ENCODE measurements at places on chromosomes 3 and 15.

- DNase-seq, result no peak
Measured at GRCh38 chr3:37945807-37946530, 44.6 kb upstream of the VILL start.

GRCh38 chr3:125185805-125186204 is 26.7 kb downstream of the SLC12A8 start:
- DNase-seq, result no peak

- no peak for DNase-seq
Measured at GRCh38 chr15:99435113-99435695, 130.6 kb upstream of the MEF2A start.

DNA sequence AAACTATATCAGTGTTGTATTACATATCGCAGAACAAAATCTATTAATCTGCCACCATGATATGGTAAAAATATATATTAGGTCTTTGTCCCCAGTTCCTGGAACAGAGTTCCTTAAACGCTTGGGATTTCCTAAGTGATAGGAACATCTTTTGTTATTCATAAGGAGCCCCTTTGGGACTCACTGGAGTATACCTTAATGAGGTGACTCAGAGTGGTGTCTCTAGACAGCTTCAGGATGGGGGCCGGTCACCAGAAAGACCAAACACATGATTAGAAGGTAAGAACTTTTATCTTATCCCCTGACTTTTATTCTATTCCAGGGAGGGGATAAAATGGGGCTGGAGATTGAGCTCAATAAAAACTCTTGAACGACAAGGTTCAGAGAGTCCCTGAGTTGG is 12.3 kb upstream of the CHCHD6 start:
- DNase-seq, result no peak

DNA sequence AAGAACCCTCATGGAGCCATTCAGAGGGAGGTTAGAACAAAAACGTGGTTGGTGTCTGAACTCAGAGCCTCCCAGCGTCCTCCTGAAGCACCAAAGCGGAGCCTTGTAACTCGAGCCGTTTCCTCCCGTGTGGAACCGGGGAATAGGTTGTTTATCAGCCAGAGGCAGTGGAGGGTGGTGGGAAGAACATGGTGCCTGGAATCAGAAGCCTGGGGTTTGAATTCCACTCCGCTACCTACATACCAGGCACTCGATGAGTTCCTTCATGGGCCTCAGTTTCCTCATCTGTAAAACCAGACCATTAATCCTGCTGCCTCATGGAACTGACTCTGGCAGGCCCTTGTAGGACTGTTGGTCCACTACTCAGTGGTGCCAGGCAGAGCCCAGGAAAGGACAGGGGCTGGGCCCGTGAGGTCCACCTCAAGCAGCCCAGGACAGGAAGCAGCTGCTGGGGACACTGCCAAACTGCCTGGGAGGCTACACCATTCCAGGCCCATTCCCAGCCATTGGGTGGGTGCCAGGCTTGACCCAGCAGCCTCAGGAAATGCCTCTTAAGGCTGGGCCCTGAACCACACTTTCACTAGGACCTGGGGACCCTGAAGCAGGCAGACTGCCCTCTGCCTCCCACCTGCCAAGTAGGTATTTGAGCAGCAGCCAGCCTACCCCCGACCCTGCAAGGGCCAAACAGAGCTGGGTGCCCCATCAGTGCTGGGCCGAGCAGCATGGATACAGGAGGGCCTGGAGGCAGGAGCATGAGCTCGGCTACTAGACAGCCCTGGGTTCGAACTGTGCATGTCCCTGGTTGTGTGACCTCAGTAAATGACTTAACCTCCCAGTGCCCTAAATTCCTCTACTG is 33.4 kb downstream of the PRKCD start:
- no peak for DNase-seq

DNA sequence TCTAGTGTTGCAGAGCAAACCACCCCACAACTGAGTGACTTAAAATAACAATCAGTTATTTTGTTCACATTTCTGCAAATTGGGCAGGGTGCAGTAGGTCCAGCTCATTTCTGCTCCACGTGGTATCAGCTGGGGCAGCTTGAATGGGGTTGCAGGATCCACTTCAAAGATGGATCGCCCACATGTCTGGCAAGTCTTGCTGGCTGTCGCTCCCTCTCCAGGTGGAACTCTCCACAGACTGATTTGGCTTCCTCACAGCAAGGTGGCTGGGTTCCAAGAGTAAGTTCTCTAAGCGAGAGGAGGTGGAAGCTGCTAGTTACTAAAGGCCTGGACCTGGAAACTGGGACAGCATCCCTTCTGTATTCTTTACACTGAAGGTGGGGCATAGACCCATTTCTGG is 213.3 kb downstream of the SLC9A9 start:
- no peak for DNase-seq

DNA sequence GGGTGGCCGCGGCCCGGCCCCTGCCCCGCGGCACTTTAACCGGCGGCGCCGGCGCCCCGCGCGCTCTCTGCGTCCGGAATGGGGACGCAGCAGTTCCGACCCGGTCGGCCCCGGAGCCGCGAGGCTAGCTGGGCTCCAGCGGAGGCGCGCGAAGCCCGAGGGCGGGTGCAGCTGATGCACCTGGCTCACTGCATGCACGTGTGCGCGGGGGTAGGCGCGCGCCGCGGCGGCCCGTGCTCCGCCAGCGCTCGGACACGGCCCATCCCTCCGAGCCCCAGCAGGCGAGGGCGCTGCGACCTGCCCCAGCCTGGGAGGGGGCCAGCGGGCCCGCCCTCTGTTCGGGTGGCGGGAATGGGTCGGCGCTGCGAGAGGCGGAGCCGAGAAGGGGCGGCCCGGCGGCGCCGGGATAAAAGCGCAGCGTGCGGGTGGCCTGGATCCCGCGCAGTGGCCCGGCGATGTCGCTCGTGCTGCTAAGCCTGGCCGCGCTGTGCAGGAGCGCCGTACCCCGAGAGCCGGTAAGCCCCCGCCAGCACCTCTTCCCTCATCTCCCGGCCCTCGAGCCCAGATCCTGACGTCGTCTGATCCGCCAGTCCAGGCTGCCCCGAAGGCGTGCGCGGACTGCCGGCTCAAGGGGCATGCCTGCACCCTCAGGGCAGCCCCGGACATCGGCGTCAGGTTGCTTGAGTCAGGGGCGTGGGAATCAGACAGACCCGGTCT is at the start of the genes CHDH and IL17RB:
Gene CHDH (minus strand): TSS at position 286 of the 717 bp plus-strand sequence. CDS start 22,411 bp downstream, outside the sequence.
Gene IL17RB (plus strand): TSS at position 435 of the 717 bp plus-strand sequence. CDS start 21 bp downstream, at position 456.
- DNase-seq, result no peak

DNA sequence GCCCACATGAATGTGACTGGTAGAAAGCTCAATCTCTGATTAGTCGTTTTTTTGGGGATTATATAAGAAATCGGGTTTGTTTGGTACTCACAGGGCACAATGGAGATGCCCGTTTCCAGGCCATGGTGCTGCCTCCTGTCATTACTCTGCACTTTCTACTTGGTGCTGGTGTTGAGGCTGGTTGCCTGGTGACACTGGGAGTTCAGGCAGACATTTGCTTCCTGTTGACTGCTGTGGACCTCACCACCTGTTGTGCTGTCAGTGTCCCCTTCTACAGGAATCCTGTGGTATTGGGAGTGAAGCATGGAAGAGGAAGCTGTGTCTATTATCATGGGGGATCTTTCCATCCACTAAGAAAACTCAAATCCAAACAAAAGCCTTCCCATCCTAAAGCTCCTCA is 227.2 kb upstream of the TBL1XR1 start:
- DNase-seq, result no peak

DNA sequence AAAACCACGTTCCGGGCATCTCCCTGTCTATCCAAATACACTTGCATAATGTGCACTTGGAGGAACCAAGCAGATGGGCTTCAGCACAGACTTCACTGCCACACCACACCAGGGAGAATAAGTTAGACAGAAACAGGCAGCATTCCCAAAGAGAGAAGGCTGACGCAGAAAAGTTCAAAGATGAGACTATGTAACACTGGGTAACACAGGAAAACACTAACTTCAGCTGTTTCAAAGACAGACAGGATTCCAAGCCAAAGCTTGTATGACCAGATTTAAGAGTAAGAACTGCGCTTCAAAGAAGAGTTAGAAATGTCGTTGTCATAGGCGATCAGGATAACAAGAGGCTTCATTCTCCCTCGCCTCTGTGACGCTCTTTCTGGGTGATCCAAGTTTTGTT is 19.9 kb downstream of the SLC51A start:
- DNase-seq, result no peak

DNA sequence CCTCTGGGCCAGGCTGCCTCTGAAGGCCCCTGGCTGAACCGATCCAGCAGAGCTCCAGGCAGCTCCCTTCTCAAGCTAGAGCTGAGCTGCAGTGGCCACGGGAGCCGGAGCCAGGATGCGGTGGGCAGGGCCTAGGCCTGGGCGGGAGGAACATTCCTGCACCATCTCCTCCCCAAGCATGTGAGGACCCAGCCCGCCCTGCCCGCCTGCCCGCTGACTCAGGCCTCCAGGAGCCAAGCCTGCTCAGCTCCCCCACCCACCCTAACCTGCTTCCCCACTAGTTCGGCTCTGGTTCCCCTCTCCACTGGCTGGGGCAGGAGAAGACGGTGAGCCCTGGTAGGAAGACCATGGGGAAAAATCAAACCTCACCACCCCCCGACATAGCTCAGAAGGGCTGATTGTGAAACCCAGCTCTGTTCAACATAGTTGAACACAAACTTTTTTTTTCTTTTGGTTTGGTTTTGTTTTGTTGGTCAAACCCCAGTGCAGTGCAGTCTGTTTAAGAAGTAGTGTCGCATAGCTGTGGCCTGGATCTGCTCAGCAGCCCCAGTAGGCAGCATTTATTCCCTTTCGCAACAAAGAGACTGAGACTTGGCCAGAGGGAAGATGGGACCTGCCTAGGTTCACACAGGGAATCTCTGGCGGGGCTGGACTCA is 13.5 kb downstream of the SNX33 start:
- DNase-seq, result no peak

DNA sequence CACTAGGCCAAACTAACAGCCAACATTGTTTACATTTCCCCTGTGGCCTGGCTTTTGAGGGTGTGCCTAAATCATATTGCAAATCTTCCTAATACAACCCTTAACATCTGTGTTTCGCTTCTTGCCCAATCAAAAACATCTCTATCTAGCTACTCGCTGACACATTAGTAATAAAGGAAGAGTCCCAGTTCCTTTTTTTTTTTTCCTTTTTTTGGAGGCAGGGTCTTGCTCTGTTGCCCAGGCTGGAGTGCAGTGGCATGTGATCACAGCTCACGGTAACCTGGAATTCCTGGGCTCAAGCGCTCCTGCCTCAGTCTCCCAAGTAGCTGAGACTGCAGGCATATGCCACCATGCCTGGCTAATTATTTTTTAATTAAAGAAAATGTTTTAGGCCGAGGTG is 2.1 kb upstream of the SRPRB start:
- DNase-seq, result no peak

DNA sequence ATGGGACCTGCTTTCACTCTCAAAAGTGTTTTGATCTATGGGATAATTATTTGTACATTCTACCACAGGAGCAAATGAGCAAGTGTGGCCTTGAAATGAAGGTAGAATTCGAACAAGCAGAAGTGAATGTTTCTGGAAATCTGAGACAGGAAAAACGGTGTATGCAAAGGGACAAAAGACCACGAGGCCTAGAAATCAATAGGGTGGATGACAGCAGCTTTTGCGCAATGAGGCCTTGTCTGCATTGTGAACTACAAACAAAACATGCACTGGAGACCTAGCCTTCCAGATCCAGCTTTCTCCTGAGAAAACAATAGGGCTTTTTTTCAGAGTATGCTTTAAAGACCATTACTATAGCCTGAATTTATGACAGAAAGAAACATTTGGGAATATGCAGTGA is 1137.0 kb downstream of the ROBO2 start:
- no peak for DNase-seq

DNA sequence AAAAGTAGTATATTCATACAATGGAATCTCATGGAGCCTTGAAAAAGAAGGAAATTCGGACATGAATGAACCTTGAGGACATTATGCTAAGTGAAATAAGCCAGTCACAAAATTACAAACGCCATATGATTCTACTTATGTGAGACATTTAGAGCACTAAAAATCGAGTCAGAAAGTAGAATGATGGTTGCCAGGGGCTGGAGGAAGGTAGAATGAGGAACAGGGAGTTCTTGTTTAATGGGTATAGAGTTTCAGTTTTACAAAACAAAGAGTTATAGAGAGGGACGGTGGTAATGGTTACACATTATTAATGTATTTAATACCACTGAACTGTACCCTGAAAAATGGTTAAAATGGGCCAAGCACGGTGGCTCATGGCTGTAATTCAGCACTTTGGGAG is 19.5 kb downstream of the UBXN7 start:
- no peak for DNase-seq

DNA sequence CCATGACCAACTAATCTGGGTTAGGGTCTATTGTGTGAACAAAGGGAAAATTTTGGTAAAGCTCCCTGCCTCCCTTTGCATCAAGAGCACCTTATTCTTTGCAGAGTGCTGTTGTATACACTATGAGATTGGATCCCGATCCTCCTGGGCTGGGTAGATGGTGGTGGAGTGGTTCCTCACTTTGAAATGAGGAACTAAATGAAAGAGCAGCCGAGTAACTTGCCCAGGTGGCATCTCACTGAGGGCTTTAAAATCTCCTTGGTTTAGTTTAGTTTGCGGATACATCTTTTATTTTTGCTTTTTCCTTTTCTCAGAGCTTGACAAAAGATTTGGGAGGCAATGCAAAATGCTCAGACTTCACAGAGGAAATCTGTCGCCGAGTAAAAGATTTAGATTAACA is 19.4 kb downstream of the IDH3A start:
- DNase-seq, result no peak

DNA sequence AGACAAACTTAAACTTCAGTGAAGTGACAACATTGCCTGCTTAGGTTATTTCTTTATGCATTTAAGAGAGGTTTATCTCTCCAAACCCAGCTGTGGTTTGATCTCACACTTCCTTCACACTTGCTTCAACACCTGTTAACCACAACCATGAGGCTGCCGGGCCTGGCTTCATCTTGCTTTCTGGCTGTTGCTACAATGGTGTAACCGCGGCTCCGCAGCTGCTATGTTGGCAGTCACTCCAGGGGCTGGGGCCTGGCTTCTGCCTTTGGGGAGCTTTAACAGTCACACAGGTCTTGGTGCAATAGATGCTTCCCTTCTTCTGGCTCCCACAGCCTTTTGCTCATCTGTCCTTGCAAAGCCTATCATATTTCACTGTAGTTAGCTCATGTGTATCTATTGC is 72.9 kb upstream of the MNS1 start:
- DNase-seq, result peak; percentile 26

DNA sequence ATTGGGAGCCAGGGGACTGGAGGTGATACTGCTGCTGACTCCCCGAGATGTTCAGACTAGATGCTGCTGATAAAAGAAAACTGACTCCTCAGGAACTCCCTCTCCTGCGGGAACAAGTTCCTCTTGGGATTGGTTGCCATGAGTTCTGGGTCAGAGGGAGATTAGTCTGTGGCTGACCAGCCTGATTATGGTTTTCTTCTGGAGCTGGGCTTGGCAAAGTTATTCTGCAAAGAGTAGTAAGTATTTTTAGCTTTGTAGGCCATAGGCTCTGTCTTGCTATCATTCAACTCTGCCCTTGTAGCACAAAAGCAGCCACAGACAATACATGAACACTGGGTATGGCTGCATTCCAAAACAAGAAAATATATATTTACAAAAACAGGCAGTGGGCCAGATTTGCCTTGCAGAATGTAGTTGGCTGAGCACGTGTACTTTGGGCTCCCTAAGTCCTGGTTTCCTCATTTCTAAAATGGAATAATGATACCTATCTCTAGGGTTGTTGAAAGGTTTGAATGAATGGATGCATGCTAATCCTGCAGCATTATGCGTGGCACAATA is 796.8 kb downstream of the AGBL1 start:
- no peak for DNase-seq

Measured in activated effector memory CD4-positive, alpha-beta T cell treated with Interleukin-2 at 50 U/mL for 16 hours (primary cell).